ENCODE measurements at places on chromosomes 6 and 20. TPM values are rescaled to one million over a fixed set of nuclear protein-coding genes. Genes with fewer than 3 reads are reported as not detected.
A peak's percentile ranks its signal among the peaks of the same experiment; 100 is the strongest.

DNA sequence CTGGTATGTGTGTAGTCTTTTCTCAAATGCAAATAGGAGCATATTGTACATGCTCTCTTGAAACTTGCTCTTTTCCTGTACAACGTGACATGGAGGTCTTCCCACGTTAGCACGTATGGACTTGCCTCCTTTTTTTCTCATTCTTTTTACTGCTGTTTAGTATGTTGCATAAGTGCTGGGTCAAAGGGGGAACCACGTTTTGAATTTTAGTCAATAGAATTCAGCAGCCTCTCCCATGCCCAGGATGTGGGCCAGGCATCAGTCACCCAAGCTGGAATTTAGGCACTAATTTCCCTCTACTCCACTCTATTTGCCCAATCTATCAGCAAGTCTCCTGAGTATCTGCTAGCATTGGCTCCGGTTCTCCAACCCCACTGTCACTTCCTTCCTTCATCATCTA lies 41.5 kb upstream of the RNF24 start:
- H3K4me3 ChIP-seq: no peak overlapping the region
- no peaks in the 10 kb centered on the region for H3K27me3 ChIP-seq
- H3K36me3 ChIP-seq: no peaks in the 10 kb centered on the region
- no peak overlapping the region for H3K27ac ChIP-seq
- no peak for DNase-seq

GRCh38 chr6:80541181-80541580 lies 434.7 kb downstream of the BCKDHB start:
- DNase-seq: peak; percentile 96
- no peaks in the 10 kb centered on the region for H3K36me3 ChIP-seq
- H3K27me3 ChIP-seq: no peaks in the 10 kb centered on the region
- H3K4me3 ChIP-seq: no peak overlapping the region
- H3K27ac ChIP-seq: no peak overlapping the region

- no peak for DNase-seq
- H3K27ac ChIP-seq: no peak overlapping the region
- H3K4me3 ChIP-seq: no peak overlapping the region
- no peaks in the 10 kb centered on the region for H3K4me1 ChIP-seq
These were observed 27.7 kb downstream of the ZBP1 start for GRCh38 chr20:57592263-57593092.

- no peaks in the 10 kb centered on the region for H3K36me3 ChIP-seq
- DNase-seq: no peak
- H3K4me1 ChIP-seq: no peaks in the 10 kb centered on the region
- H3K27me3 ChIP-seq: no peaks in the 10 kb centered on the region
These were observed 25.5 kb upstream of the PXDC1 start for GRCh38 chr6:3776881-3777507.

GRCh38 chr6:94052749-94053148 lies 633.4 kb upstream of the EPHA7 start:
- no peak overlapping the region for H3K27ac ChIP-seq
- H3K4me3 ChIP-seq: no peak overlapping the region
- no peak for DNase-seq
- no peaks in the 10 kb centered on the region for H3K4me1 ChIP-seq
- H3K36me3 ChIP-seq: no peaks in the 10 kb centered on the region
- no peaks in the 10 kb centered on the region for H3K27me3 ChIP-seq

DNA sequence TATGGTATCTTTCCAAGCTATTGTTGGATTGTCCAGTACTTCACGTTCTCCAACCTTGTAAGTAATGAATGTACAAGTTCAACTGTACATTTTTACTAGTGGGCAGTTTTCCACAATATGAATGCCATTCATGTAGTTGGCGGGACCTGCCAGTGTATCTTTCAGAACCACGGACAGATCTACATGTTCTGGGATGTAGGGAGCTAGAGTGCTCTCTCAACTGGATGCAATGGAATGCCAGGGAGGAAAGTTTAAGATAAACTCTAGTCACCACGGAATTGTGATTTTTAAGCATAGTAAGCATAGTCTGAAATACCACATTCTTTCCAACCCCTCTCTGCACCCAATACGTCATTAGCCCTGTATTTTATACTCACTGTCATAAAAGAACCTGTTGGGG lies 21.5 kb upstream of the HLA-C start:
- peaks cover 14% of the 10 kb centered on the region for H3K27me3 ChIP-seq
- no peaks in the 10 kb centered on the region for H3K36me3 ChIP-seq
- no peak overlapping the region for H3K27ac ChIP-seq
- no peak overlapping the region for H3K4me3 ChIP-seq
- peak; percentile 40 for DNase-seq

DNA sequence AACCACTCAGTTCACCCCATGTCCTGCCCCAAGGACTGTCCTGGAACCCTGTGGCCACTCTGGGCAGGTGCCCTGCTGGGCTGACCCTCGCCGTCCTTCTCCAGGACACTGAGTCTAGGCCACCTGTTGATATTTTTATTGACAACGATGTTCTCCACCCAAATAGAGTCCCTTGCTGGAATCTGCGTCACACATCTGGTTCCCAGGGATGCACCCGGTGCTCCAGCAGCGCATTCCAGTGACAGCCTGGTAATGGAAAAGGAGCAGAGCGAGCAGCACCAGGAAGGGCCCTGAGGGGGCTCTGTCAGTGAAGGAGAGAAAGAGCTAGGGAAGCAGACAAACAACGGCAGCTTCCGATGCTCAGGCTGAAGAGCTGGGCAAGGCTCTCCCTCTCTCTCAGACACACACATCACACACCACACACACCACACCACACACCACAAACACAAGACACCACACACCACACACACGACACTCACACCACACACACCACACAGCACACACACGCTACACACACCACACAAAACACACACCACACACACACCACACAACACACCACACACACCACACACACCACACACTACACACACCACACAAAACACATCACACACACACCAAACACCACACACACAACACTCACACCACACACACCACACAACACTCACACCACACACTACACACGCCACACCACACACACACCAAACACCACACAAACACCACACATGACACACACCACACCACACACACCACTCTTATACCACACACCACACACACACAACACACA lies 117.9 kb upstream of the THBS2 start:
- peak; percentile 23 for DNase-seq
- no peak overlapping the region for H3K27ac ChIP-seq
- H3K27me3 ChIP-seq: no peaks in the 10 kb centered on the region
- H3K4me1 ChIP-seq: no peaks in the 10 kb centered on the region

DNA sequence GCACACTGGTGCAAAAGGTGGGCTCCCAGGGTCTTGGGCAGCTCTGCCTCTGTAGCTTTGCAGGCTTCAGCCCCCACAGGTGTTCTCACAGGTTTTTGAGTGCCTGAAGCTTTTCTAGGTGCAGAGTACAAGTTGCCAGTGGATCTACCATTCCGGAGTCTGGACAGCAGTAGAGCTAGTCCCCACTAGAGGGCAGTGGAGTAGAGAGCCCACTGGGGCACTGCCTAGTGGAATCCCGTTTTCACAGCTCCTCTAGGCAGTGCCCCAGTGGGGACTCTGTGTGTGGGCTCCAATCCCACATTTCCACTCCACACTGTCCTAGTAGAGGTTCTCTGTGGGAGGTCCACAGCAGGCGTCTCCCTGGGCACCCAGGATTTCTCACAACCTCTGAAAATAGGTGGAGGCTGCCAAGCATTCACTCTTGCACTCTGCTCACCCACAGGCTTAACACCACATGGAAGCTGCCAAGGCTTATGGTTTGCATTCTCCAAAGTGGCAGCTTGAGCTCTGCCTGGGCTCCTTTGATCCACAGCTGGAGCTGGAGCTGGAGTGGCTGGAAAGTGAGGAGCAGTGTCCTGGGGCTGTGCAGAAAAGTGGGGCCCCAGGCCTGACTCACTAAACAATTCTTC lies 86.3 kb upstream of the PROKR2 start:
- H3K27ac ChIP-seq: no peak overlapping the region
- no peaks in the 10 kb centered on the region for H3K4me1 ChIP-seq
- DNase-seq: no peak
- H3K36me3 ChIP-seq: no peaks in the 10 kb centered on the region

The TGM3 gene
- not detected for total RNA-seq

DNA sequence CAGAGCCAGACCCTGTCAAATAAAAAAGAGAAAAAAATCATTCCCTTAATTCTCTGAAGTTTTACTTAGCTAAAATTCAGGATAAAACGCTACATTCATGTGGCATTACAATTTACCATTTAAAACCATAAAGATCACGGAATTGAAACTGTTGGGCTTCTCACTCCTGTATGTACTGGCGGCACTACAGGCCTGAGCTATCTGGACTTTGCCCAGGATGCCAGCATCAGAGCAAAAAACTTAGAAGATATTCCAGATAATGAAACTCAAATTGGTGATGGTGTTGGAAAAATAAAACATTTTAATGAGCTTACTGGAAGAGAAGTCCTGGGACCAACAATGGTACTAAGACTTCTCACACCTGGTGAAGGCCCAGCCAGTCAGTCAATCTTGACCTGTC lies 14.2 kb downstream of the EPM2A start:
- H3K27me3 ChIP-seq: no peaks in the 10 kb centered on the region
- no peaks in the 10 kb centered on the region for H3K4me1 ChIP-seq
- H3K4me3 ChIP-seq: no peak overlapping the region
- H3K27ac ChIP-seq: no peak overlapping the region
- no peak for DNase-seq

DNA sequence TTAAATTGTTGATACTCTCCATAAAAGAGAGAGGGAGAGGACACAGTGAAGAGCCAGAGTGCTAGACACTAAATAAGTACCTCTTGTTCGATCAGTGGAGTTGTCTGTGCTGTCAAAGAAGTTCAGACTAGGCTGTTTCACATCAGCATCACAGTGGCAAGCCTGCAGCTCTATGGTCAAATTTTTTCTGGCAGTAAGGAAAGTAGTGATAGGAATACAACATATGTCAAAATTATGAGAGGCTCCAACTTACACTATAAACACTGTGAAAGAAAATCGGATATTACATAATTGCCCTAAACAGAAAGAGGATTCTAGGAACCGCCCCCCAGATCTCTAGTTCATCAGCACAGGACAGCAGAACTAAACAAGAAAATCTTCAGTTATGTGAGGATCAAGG lies 23.1 kb downstream of the DNAH8 start:
- H3K27me3 ChIP-seq: no peaks in the 10 kb centered on the region
- no peaks in the 10 kb centered on the region for H3K36me3 ChIP-seq
- no peak for DNase-seq
- H3K4me3 ChIP-seq: no peak overlapping the region
- no peak overlapping the region for H3K27ac ChIP-seq
- no peaks in the 10 kb centered on the region for H3K4me1 ChIP-seq

The MCM8 gene
- total RNA-seq: 5.4 TPM

DNA sequence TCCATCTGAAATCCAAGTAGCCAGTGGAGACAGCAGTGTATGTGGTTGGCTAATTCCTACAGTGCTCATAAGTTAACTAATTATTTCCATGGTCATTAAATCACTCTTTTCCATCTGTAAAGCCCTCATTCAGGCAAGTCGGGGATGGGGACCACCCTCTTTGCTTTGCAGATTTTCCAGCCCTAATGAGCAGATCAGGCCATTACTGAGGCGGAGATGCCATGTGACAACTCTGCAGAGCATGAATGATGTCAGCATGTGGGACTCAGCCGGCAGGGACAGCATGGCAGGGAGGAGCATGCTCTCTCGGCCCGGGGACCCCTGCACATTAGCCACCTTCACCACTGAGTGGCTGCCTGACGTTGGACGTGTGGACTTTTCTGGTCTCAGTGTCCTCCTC lies 623.3 kb upstream of the CDH4 start:
- DNase-seq: no peak
- no peak overlapping the region for H3K27ac ChIP-seq
- no peaks in the 10 kb centered on the region for H3K36me3 ChIP-seq
- H3K4me3 ChIP-seq: no peak overlapping the region

GRCh38 chr20:6719369-6719721 lies 48.1 kb upstream of the BMP2 start:
- no peaks in the 10 kb centered on the region for H3K36me3 ChIP-seq
- H3K27me3 ChIP-seq: no peaks in the 10 kb centered on the region
- H3K4me1 ChIP-seq: no peaks in the 10 kb centered on the region
- DNase-seq: no peak
- no peak overlapping the region for H3K27ac ChIP-seq
- no peak overlapping the region for H3K4me3 ChIP-seq

DNA sequence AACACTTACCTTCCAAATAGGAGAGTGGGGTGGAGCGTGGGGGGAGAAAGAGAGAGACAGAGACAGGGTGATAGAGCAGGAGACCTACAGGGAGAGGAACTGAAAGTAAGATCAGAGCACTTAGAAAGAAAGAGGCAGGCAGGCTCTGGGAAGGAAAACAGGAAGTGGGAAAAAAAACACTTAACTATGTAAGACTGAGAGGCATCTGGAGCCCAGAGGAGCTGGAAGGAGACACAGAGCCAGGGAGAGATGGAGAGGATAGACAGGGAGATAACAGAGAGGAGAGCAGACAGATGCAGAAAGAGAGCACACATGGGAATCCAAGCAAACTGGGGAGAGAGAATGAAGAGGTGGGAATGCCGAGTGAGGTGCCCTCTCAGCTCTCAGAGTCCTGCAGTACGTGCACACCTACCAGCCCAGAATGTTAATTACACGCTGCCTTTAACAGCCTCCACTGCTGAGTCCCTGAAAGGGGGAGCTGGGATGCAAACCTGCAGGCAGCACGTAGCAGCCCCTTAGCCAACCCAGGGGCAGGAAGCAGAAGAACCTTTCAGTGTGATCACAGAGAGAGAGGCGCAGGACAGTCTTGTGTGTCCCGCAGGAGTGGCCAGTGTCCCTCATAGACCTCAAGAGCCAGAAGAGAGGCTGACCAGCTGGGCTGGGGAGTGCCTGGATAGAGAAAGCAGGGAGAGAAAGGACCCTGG lies 132.7 kb upstream of the LRFN2 start:
- peaks cover 4% of the 10 kb centered on the region for H3K4me1 ChIP-seq
- no peaks in the 10 kb centered on the region for H3K27me3 ChIP-seq
- H3K27ac ChIP-seq: no peak overlapping the region

DNA sequence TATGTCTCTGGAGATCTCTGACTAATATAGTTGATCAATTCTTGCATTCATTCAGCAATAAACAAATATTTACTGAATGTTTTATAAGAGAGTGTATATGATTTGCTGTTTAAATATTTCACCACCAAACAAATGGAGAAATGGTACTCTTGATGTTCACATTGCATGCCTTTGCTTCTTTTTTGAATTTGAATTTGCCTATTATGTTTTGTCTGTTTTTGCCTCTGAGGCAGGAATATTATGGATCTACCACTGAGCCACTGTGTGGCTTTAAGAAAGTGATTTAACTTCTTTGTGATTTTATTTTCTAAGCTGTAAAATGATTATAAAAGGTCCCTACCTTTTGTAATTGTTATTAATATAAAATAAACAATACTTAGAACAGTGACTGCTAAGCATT lies 345.0 kb downstream of the DOK5 start:
- no peak overlapping the region for H3K27ac ChIP-seq
- no peaks in the 10 kb centered on the region for H3K27me3 ChIP-seq
- H3K4me3 ChIP-seq: no peak overlapping the region
- no peaks in the 10 kb centered on the region for H3K36me3 ChIP-seq
- no peaks in the 10 kb centered on the region for H3K4me1 ChIP-seq

The SAMD10 gene
- 0.99 TPM for total RNA-seq

Data from fibroblast of lung (primary cell).